ENCODE measurements at places on chromosomes 12 and 14.

DNA sequence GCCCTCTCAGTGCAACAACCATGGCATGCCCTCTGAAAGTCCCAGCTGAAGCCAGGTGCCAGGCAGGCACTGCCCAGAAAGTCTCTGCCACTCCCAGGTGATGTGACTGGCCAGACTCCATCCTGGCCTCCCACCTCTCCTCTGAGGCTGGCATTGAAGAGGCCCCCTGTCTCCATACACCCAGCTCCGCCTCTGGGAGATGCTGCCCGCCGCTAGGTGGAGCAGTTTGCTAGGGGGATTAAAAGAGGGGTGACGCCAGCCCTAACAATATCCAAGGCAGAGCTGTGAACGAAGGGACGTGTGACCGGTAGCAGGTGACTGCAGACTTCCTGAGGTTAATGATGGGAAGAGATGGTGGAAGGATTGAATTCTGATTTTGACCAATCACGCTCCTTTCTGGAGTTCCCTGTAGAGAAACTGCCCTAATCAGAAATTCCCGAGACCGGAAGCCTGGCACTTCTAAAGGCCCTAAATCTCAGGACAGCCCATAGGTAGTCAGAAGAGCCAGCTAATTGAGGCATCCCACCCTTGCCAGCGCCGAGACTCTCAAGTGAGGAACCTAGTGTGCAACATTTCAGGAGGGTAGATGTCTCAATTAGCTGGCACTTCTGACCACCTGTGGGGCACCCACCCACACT, 8.3 kb upstream of the PLEK2 start:
- no peak overlapping the region for H3K27ac ChIP-seq
- H3K36me3 ChIP-seq = no peaks in the 10 kb centered on the region
- DNase-seq = peak; percentile 50
- H3K27me3 ChIP-seq = peaks cover 11% of the 10 kb centered on the region
- H3K4me3 ChIP-seq = no peak overlapping the region
- H3K4me1 ChIP-seq = peaks cover 5% of the 10 kb centered on the region

- peak overlapping the region; percentile 71 for H3K27ac ChIP-seq
- DNase-seq = no peak
- H3K27me3 ChIP-seq = no peaks in the 10 kb centered on the region
Observed at GRCh38 chr12:132710043-132710404, 618 bp upstream of the PGAM5 start.

- no peak for DNase-seq
- H3K36me3 ChIP-seq = no peaks in the 10 kb centered on the region
- H3K4me3 ChIP-seq = no peak overlapping the region
- H3K27ac ChIP-seq = no peak overlapping the region
- peaks cover 6% of the 10 kb centered on the region for H3K27me3 ChIP-seq
Observed at GRCh38 chr12:2745655-2746054, 49.1 kb upstream of the FKBP4 start.

DNA sequence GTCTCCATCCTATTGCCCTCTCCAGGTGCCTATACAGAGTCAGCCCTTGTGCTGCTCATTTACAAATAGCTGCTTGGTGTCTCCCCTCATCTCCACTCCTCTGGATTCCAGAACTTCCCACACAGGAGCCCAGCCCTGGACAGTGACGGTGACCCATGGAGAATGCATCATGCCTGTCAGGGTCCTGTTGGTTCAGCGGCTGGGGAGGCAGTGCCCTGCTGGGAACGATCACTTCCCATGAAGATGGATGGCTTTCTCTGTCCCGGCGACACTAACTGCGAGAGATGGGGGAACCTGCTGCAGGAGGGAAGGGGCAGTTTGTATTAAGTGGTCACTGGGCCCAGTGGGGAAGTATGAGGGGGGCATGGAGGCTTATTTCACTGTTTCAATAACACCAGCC, 395.0 kb upstream of the TBX3 start:
- DNase-seq = no peak
- H3K36me3 ChIP-seq = no peaks in the 10 kb centered on the region
- H3K4me3 ChIP-seq = no peak overlapping the region
- no peak overlapping the region for H3K27ac ChIP-seq
- no peaks in the 10 kb centered on the region for H3K27me3 ChIP-seq
- no peaks in the 10 kb centered on the region for H3K4me1 ChIP-seq

- H3K4me3 ChIP-seq = no peak overlapping the region
- no peak overlapping the region for H3K27ac ChIP-seq
- no peaks in the 10 kb centered on the region for H3K36me3 ChIP-seq
Observed at GRCh38 chr14:56738020-56738419, 72.3 kb downstream of the OTX2 start.

- H3K27ac ChIP-seq = no peak within 1 kb of the TSS
- H3K4me3 ChIP-seq = no peak within 1 kb of the TSS
- peaks cover 20% of the 10 kb centered on the region for H3K4me1 ChIP-seq
- no peaks in the 10 kb centered on the region for H3K36me3 ChIP-seq
- no peak for DNase-seq
Observed at GRCh38 chr14:24367514-24368211, at the start of gene NFATC4. Gene NFATC4 (plus strand): TSS chr14:24368184. CDS start chr14:24368341, 157 bp downstream.

- peaks cover 12% of the 10 kb centered on the region for H3K27me3 ChIP-seq
- peaks cover 27% of the 10 kb centered on the region for H3K4me1 ChIP-seq
- peak overlapping the region; percentile 66 for H3K27ac ChIP-seq
Observed at GRCh38 chr12:7638064-7638759, 27.5 kb downstream of the APOBEC1 start.

DNA sequence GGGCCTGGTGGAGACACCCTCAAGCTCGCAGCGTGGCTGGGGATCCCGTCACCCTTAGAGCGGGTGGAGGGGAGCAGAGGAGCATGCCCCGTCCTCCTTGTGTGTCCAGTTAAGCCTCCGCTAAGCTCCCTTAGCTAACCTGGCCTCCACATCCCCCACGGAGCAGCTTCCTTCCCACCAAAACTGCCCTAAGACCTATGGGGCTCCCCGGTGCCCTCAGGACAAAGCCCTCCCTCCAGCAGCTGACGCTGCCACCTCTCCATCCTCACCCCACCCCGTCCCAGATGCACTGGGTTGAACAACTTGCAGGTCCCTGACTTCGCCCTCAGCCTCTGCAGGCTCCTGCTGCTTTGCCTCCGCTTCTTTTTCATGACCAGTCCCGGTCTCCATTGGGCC, 4.0 kb downstream of the AHNAK2 start:
- no peak overlapping the region for H3K27ac ChIP-seq
- no peak overlapping the region for H3K4me3 ChIP-seq
- peaks cover 22% of the 10 kb centered on the region for H3K27me3 ChIP-seq
- H3K36me3 ChIP-seq = no peaks in the 10 kb centered on the region

- H3K4me3 ChIP-seq = no peak overlapping the region
- H3K27ac ChIP-seq = no peak overlapping the region
- H3K36me3 ChIP-seq = peaks cover 95% of the 10 kb centered on the region
- no peak for DNase-seq
- H3K27me3 ChIP-seq = no peaks in the 10 kb centered on the region
- H3K4me1 ChIP-seq = peaks cover 45% of the 10 kb centered on the region
Observed at GRCh38 chr12:304805-305204, 42.2 kb upstream of the SLC6A13 start.

- no peaks in the 10 kb centered on the region for H3K36me3 ChIP-seq
- no peaks in the 10 kb centered on the region for H3K4me1 ChIP-seq
- no peak overlapping the region for H3K27ac ChIP-seq
- no peaks in the 10 kb centered on the region for H3K27me3 ChIP-seq
- DNase-seq = no peak
Observed at GRCh38 chr12:60259225-60259624, 663.4 kb downstream of the SLC16A7 start.

DNA sequence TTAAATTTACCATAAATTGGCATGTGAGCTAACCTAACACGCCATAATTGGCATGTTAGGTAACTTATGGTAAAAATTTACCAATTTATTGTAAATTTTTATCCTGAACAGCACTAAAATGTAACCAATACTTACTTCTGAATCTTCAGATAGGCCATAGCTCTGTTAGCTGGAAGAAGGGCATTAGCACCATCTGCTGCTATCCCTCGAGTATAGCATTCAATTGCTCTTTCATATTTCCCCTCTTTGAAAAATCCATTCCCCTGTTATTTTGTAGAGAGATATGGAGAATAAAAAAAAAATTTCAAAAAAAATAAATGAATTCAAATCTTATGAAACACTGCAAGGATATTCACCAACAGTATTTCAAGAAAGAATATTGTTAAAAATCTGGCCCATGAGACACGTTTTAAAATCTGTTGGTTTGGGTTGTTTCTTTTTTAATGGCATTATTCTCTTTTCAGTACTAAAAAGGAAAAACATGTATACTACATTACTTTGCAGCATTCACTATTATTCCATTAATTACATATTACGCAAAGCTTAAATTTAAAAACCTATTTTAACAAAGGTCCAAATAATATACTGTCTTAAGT, 19.1 kb downstream of the RPAP3 start:
- no peak overlapping the region for H3K27ac ChIP-seq
- peaks cover 27% of the 10 kb centered on the region for H3K36me3 ChIP-seq
- no peak for DNase-seq
- no peaks in the 10 kb centered on the region for H3K4me1 ChIP-seq

GRCh38 chr12:25317553-25317952, 66.8 kb upstream of the KRAS start:
- peaks cover 6% of the 10 kb centered on the region for H3K27me3 ChIP-seq
- peaks cover 2% of the 10 kb centered on the region for H3K36me3 ChIP-seq
- DNase-seq = no peak
- H3K4me3 ChIP-seq = no peak overlapping the region

DNA sequence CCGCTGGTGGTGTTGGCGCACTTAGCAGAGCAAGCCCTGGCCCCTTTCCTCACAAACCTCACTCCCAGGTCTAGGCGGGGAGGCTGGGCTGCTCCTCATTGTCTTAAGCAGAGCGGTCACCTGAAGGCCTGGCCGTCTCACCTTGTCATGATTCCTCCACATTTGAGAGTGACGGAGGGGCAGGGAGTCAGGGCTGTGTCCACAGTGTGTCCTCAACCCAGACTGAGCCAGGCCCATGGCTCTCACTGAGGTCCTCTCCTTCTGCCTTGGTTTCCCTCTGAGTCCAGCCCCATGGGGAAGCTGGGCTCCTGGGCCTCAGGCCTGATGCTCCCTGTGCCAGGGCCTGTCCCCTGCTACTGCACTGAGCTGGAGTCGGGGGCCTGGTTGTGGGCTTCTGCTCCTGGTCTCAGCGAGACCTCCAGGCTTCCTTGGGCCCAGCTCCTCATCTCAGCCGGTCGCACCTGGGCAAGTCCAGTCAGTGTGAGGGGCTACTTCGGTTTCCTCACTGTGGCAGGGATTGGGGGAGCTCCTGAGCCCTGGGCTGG, 44.9 kb downstream of the KRT80 start:
- no peaks in the 10 kb centered on the region for H3K27me3 ChIP-seq
- H3K4me1 ChIP-seq = peaks cover 7% of the 10 kb centered on the region

DNA sequence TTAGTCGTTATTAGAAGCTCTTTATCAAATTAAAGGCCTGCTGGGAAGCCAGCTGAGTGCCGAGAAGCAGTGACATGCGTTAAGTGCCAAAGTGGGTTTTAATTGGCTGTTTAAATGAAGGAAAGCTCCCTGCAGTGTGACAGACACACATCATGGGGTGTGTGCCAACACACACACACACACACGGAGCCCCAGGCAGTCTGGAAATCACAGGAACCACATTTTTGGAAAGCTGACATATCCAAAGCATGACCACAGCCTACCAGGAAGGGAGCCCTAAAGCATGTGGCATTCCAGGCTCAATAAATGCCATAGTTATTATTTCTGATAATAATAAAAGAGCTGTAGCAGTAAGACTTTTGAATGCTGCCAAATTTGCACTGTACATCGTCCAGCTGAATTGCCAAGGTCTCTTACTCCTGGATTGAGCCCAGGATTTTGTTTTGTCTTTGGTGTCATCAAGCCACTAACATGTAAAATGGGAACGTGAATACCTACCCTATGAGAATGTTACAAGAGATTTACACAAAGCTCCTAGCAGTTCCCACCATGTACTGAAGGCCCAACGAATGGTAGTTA, 135.1 kb downstream of the TMEM30B start:
- H3K27me3 ChIP-seq = peaks cover 16% of the 10 kb centered on the region
- peaks cover 19% of the 10 kb centered on the region for H3K36me3 ChIP-seq
- no peak for DNase-seq
- no peak overlapping the region for H3K4me3 ChIP-seq

GRCh38 chr14:103078420-103078749, 5.6 kb upstream of the LBHD2 start:
- H3K4me1 ChIP-seq = peaks cover 4% of the 10 kb centered on the region
- no peak overlapping the region for H3K4me3 ChIP-seq
- no peaks in the 10 kb centered on the region for H3K36me3 ChIP-seq
- H3K27me3 ChIP-seq = peaks cover 5% of the 10 kb centered on the region

DNA sequence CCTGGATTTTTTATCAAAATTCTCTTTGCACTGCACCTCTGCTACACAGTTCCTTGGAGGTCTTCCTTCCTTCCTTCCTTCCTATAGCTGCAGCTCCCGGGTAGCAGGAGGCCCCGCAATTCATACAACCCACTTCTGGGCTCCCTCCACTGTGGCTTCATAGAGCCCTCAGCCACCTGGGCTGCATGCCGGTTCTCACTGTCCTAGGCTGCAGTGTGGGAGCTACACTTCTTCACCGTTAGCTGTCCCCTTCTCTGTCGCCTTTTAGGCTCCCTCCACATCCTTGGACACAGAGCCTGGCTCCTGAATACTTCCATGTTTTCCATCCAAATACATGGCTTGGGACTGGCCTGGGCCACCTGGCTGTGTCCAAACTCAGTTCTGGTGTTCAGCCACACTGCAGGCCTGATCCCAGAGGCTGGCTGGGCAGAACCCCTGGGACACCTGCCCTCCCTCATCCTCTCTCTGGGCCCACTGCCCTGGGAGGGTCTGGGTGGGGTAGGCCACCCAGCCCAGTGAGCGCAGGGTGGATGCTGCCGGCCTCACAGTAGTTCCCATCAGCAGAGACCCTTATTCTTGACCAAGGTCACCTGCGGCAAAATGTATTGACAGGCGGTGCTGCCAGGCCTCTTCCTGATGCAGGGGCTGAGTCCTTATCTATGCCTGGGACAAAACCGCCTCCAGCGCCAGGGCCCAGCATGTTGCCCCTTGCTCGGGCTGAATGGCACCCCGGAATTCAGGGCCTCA, 1.7 kb downstream of the SERPINA10 start:
- no peaks in the 10 kb centered on the region for H3K36me3 ChIP-seq
- H3K27me3 ChIP-seq = no peaks in the 10 kb centered on the region

- H3K4me1 ChIP-seq = no peaks in the 10 kb centered on the region
- no peak overlapping the region for H3K4me3 ChIP-seq
- no peak overlapping the region for H3K27ac ChIP-seq
- H3K27me3 ChIP-seq = no peaks in the 10 kb centered on the region
- no peaks in the 10 kb centered on the region for H3K36me3 ChIP-seq
- no peak for DNase-seq
Observed at GRCh38 chr14:42965512-42965911, 1358.8 kb downstream of the LRFN5 start.

DNA sequence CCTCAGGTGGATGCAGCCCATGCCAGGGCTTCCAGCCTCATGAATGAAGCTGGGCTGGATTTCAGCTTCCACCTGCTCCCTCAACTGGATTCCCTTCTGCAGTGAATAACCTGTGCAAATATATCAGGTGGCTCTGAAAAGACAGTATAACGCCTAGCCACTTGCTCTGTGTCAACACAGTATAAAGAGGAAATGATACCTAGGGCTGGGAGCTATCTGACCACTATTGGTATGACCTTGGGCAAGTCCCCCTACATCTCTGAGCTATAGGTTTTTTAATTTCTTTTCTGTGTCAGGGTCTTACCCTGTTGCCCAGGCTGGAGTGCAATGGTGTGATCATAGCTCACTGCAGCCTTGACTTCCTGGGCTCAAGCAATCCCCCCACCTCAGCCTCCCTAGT, 19.8 kb downstream of the ISM2 start:
- DNase-seq = no peak
- H3K27ac ChIP-seq = no peak overlapping the region
- no peaks in the 10 kb centered on the region for H3K36me3 ChIP-seq
- no peak overlapping the region for H3K4me3 ChIP-seq
- no peaks in the 10 kb centered on the region for H3K27me3 ChIP-seq

GRCh38 chr12:130557886-130558765, 158.0 kb downstream of the RIMBP2 start:
- no peaks in the 10 kb centered on the region for H3K36me3 ChIP-seq
- no peaks in the 10 kb centered on the region for H3K27me3 ChIP-seq
- no peaks in the 10 kb centered on the region for H3K4me1 ChIP-seq
- H3K27ac ChIP-seq = no peak overlapping the region
- no peak overlapping the region for H3K4me3 ChIP-seq

Measured in activated CD4-positive, alpha-beta memory T cell treated with anti-CD3 and anti-CD28 coated beads, Interleukin-2, amount 10 ng/mL, durations not matched to agents 7 days and 5 days (primary cell).